LHCN-M2 (cell line): ENCODE measurements at places on chromosomes 1 and 21.

GRCh38 chr1:186943891-186944686 is 115.3 kb downstream of the PLA2G4A start:
- no peak for DNase-seq

GRCh38 chr1:205777994-205778393 is 2.7 kb upstream of the RAB29 start:
- no peak for DNase-seq

DNA sequence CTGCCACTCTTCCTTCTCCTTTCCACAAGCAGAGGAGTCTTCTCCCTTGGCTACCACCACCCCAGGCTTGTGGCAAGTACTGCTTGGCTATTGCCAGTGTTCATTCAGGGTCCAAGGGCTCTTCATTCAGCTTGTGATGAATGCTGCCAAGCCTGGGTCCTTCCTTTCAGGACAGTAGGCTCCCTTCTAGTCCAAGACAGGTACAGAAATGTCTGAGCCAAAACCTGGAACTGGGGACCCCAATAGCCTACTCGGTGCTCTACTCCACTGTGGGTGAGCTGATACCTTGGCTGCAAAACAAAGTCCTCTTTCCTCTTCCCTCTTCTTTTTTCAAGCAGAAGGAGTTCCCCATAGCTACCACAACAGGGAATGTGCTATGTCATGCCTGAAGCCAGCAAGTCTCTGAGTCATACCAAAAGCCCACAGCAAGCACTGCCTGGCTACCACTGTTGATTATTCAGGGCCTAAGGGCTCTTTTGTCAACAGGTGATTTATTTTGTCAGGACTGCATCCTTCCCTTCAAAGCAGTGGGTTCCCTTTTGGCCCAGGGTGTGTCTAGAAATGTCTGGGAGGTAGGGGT is 268.9 kb downstream of the HHAT start:
- peak; percentile 94 for DNase-seq

GRCh38 chr1:223231011-223231572 is 88.0 kb upstream of the TLR5 start:
- no peak for DNase-seq

GRCh38 chr21:40563900-40564299 is 283.1 kb downstream of the DSCAM start:
- no peak for DNase-seq

GRCh38 chr1:67853704-67854103 is 20.4 kb upstream of the GNG12 start:
- DNase-seq = peak; percentile 84

DNA sequence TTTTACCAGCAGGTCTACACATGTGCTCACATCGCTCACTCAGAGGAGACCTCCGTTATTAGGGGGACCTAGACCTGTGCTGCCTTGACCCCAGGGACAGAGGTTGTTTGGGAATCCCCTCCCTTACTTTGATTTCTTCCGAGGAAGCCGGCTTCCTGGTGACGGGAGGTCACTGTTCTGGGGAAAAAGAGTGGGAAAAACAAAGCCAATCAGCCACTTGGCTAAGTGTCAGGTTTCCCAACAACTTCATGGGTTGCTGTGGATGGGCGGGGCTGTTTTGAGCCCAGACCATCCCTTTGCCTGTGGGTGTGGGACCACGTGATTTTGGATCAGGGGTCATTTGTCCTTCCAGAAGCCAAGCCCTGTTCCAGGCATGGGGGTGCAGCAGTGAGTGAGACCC is 7.1 kb upstream of the KCNAB2 start:
- DNase-seq = no peak

DNA sequence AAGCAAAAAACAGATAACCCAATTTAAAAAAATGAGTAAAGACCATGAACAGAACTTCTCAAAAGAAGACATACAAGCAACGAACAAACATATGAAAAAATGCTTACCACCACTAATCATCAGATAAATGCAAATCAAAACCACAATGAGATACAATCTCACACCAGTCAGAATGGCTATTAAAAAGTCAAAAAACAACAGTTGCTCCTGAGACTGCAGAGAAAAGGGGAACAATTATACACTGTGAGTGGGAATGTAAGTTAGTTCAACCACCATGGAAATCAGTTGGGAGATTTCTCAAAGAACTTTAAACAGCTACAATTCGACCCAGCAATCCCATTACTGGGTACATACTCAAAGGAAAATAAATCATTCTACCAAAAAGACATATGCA is 131.6 kb downstream of the PTGER3 start:
- DNase-seq = no peak
